ENCODE measurements at places on chromosomes 6 and 20.

DNA sequence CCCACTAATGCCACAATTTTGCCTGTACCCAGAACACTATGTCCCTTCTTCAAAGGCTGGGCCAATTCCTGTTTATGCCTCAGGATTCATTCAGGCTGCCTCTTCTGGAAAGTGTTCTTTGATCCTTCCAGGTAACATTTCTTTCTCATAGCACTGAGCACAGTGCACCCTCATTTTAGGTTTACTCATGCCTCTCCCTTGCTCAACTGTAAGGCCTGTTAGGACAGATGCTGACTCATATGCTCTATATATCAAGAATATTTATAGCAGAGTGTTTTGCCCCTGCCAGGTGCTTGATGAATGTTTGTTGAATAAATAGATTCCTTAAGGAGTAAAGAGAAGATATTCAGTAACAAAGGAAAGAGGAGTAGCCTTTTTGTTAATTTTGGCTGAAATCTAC is 263.9 kb downstream of the PHF3 start:
- no peak for DNase-seq

DNA sequence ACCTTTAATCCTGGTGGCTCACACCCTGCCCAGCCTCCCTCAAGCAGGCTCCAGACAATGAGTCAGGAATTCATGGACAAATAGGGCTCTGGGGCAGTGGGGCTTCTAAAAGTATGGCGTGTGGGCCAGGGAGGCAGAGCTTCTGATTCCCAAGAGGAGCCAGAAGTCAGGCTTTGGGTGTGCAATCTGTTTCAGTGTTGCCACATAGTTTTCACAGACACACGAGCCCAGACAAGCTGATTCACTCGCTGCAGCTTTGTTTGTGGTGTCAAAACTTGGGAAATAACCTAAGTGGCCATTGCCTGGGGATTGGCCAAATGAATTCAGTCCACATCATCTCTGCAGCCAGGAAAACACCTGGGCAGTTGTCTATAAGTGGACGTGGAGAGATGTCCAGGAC is 9.2 kb downstream of the PEDS1 start:
- no peak for DNase-seq

DNA sequence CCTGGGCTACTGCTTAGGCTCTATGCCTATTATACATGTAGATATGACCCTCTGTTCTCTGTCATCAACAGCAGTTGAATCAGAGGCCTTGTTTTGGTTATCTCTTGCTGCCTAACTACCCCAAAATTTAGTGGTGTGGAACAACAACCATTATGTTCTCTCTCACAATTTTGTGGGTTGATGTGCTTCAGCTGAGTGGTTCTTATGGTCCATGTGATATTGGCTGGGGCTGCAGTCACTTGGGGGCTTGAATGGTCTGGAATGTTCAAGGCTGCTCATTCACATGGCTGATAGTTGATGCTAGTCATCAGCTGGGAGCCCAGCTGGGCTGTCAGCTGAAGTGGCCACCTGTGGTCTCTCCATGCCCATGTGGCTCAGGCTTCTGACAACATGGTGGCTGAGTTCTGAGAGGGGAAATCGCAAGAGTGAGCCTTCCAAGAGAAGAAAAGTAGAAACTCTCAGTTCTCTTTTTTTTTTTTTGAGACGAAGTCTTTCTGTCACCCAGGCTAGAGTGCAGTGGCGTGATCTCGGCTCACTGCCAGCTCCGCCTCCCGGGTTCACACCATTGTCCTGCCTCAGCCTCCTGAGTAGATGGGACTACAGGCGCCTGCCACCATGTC is 47.8 kb downstream of the SHLD1 start:
- DNase-seq = no peak

DNA sequence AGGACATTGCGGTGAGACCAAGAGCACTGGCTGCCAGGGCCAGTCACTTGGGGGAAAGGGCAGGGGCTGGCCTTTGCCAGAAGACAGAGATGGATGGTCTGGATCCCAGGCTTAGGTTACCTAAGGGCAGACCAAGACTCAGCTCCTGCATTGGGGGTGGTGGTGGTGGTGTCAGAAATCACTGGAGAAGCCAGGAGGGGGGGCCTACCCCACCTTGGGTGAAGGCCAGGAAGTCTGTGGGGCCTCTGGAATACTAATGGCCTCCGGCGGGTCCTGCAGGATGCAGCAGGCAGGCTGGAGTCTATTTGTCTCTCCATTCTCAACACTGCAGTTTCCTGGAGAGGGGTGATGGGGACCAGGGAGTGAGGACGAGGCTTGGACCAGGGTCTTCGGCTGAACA is 32.8 kb downstream of the CD40 start:
- no peak for DNase-seq

GRCh38 chr20:37627767-37628130 is 66.1 kb upstream of the CTNNBL1 start:
- no peak for DNase-seq

GRCh38 chr20:48187851-48188250 is 402.6 kb upstream of the SULF2 start:
- no peak for DNase-seq

DNA sequence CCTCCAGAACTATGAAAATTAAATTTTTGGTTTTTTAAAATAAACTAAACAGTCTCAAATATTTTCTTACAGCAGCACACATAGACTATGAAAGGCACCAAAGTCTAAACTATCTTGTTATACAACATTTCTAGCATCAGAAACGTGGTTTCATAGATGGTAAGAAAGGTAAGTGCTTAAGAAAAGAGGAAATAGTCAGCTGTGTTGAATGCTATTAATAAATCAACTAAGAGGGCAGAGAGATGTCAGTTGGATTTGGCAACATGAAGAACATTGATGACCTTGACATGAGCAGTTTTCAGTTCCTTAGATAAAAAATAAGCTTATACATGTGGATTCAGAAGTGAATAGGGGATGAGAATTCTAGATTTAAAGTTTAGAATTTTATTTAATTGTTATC is 113.6 kb downstream of the RFX6 start:
- DNase-seq = no peak

DNA sequence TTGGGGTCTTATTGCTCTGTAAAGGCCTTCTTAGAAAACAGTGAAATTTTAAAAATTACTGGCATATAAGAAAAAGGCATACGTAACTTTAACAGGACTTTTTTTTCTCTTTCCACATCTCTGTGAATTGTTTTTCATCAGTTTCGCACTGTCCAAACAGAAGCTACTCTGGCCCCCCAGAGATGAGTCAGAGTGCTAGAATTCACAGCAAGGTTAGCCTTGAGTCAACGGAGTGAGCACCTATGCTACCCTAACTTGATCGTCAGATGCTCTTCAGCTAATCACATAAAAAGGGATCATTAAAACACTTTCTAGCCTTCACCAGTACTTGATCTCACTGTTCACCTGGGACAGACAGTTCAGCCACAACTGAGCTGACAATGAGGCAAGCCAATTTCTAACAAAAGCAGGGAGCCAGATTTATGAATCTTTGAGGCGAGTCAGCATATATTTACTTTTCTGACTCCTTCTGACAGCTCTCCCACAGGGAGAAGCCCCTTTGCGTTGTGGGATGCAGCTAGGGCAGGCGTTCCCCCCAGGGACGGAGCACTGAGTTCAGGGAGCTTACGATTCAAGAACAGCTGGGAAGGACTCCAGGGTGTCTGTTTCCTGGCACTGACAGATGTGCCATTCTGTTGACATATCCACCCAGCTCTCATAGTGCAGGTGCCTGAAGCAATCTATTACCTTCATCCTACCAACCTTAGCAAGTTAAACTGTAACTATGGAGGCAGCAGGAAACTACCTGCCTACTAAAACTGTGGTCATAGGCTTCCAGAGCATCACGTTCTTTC is 46.4 kb upstream of the SPDEF start:
- DNase-seq = no peak

GRCh38 chr6:48535582-48536009 is 424.6 kb upstream of the PTCHD4 start:
- DNase-seq = no peak

- no peak for DNase-seq
Observed at GRCh38 chr6:36130667-36131510, 576 bp downstream of the MAPK13 start.

DNA sequence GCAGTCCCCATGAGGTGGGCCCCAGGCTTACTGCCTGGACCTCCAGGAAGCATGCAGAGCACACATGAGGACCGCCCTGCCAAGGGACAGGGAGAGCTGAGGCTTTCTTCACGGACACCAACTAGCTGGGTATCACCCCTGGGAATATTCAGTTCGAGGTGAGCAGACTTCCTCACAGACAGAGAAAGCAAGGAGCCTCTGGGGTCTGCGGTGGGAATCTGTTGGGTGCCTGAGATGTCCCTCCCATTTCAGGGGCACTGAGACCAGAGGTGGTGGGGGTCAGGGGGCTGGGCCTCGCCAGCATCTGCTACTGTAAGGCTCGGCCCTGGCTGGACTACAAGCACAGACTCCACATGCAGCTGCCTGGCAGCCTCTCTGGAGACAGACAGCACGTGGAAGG is 74.3 kb upstream of the SYNDIG1 start:
- DNase-seq = no peak

DNA sequence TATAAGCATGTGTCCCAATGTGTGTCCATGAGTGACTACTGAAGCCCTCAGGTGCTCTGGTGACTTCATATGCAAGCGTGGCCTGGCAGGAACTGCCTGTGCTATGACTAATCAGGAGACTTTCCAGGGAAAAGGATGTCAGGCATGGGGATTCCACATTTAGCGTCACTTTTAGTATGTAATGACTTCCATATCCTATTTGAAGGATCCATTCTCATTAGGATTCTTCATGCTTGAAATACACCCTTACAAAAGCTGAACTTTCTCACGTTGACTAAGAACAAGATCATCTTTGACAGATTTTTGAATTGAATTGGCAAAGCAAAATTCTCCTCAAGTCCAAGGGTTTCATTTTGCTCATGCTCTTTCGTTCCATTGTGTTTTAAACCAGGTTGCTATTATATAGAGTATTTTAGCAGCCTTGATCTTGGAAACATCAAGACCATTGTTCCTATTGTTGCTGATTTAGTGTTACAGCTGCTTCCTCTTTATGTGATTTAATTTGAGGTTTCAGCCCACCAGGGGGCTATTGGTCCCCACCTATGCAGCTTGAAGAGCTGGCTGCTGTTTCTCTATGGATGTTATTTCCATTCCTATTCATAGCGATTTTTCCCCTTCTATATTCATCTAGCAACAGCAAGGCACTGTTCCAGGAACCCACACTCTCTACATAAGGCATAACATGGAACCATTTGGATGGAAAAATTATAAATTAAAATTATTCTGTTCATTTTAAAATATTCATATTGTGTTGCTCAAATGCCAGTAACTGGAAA is 418.6 kb downstream of the CDKAL1 start:
- no peak for DNase-seq

- no peak for DNase-seq
Observed at GRCh38 chr6:4466261-4466660, 309.9 kb upstream of the CDYL start.

GRCh38 chr20:19275630-19276071 is 63.2 kb downstream of the SLC24A3 start:
- DNase-seq = peak; percentile 50

DNA sequence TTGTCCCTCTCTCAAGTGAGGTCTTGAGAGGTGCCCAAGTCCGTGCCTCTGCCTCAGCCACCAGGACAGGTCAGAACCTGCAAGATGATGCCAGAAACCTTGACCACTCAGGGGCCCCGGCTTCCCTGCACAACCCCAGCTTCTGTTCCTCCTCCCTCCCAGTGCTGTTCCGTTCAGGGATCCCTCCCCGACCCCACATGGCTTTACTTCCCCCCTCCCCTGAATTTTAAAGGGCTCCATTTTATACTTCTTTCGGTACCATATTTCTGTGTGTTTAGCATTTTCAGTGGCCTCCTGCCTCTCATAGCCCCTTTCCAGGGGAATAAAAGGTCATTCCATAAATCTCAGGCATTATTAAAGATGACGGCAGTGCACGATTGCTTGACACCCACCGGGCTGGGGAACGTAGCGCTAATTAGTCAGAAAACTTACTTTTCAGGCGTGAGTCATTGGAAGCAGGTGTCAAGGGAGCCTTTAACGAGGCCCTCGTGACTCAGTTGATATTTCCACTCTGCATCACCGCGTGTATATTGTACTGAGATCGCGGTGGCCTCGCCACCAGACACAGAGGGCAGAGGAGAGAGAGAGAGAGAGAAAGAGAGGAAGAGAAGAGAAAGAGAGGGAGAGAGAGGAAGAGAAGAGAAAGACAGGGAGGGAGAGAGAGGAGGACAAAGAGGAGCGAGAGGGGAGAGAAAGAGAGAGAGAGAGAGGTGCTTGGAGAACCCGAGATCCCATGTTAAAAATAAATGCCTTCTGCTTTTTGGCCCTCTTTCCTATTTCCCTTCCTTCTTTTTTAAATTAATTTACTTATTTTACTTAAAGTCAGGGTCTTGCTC is 21.3 kb downstream of the KCNG1 start:
- DNase-seq = no peak

GRCh38 chr6:38573801-38574395 is 65.8 kb downstream of the BTBD9 start:
- no peak for DNase-seq

DNA sequence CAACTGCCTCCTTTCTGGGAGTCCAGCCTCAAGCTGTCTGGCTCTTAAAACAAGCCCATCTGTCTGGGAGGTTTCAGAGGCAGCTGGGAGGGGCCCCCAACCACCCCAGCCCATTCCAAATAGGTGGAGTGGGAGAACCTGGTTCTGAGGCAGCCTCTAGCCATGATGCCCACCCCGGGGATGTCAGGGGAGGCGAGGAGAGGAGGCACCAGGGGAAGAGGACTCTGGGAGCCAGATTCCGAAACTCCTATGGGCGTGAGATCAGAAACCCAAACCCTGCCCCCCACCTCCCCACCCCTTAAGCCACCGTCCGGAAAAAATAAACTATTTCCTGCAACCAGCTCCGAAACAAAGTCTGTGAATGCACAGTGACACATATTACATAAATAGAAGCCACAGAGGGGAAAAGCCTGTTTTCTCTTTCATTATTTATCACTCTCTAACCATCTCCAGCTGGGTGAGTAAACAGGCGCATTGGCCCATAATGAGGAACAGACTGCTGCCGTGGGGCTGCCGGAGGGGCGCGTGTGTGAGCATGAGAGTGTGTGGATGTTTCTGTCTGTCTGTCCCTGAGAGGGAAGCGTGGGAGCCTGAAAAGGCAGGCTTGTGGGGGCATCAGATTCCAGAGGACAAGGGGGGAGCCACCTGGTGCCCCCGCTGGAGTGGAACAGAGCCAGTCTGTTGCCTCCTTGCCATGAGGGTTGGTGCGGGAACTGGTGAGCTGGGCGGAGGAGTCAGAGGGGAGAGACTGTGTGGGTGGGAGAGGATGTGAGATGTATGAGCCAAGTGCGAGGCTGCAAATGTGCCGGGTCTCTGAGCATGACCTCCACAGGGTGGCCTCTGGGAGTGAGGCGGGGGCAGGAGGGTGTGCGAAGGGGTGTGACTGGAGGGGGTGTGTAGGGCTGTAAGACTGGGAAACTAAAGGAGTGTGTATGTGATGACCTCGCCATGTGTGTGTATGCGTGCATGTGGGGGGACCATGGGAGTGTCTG is 14.3 kb upstream of the FOXP4 start:
- DNase-seq = no peak

- no peak for DNase-seq
Observed at GRCh38 chr6:17703256-17703694, 3.5 kb downstream of the NUP153 start.

DNA sequence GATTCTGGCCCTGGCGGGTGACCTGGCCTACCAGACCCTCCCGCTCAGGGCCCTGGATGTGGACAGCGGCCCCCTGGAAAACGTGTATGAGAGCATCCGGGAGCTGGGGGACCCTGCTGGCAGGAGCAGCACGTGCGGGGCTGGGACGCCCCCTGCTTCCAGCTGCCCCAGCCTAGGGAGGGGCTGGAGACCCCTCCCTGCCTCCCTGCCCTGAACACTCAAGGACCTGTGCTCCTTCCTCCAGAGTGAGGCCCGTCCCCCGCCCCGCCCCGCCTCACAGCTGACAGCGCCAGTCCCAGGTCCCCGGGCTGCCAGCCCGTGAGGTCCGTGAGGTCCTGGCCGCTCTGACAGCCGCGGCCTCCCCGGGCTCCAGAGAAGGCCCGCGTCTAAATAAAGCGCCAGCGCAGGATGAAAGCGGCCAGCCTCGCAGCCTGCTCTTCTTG is 868 bp upstream of the SLC2A4RG start:
- no peak for DNase-seq

Measured in putamen (tissue), 1 donor.